Activated CD8-positive, alpha-beta memory T cell treated with anti-CD3 and anti-CD28 coated beads for 36 hours (primary cell): ENCODE measurements at places on chromosomes 13 and 19. TPM values are rescaled to one million over a fixed set of nuclear protein-coding genes. Genes with fewer than 3 reads are reported as not detected.

Gene ZNF730
- 0.73 TPM for total RNA-seq

Gene C5AR1
- 0.86 TPM for total RNA-seq

Gene SLC7A10
- total RNA-seq: not detected

Gene FFAR3
- 0.42 TPM for total RNA-seq

Gene ZNF649
- total RNA-seq: 9.4 TPM

Gene AP1M2
- not detected for total RNA-seq

Gene GRIN2D
- 0.15 TPM for total RNA-seq

Gene LIM2
- total RNA-seq: 1.2 TPM

Gene PNMA8B
- total RNA-seq: 0.08 TPM

Gene BEST2
- total RNA-seq: not detected

Gene KISS1R
- total RNA-seq: 6.7 TPM

Gene IRGC
- total RNA-seq: not detected

Gene FGF14
- total RNA-seq: not detected

Gene SHISA2
- 0.21 TPM for total RNA-seq

Gene SIGLEC14
- 0.08 TPM for total RNA-seq

Gene SOX21
- not detected for total RNA-seq

Gene CCDC159
- 12.1 TPM for total RNA-seq

Gene MLLT1
- 70.3 TPM for total RNA-seq

Gene KCNN4
- 83.8 TPM for total RNA-seq

Gene LGALS4
- 0.65 TPM for total RNA-seq

Gene OXGR1
- not detected for total RNA-seq

Gene FARP1
- 0.34 TPM for total RNA-seq

Gene ERICH4
- total RNA-seq: not detected

Gene ETHE1
- total RNA-seq: 41.6 TPM

Gene FBL
- 780 TPM for total RNA-seq

Gene FCER2
- 1.8 TPM for total RNA-seq

Gene ZNF324B
- 11.2 TPM for total RNA-seq

Gene DCLK1
- not detected for total RNA-seq

Gene NCCRP1
- not detected for total RNA-seq

Gene IL4I1
- total RNA-seq: 30.8 TPM

Gene ERCC1
- 68.0 TPM for total RNA-seq

Gene VSTM2B
- not detected for total RNA-seq

Gene PRKCG
- not detected for total RNA-seq

Gene IL17D
- 1.0 TPM for total RNA-seq

Gene ZNF541
- not detected for total RNA-seq

Gene TMEM238
- 11.3 TPM for total RNA-seq

Gene USPL1
- 16.9 TPM for total RNA-seq

Gene PTGIR
- 24.2 TPM for total RNA-seq

Gene CCDC122
- total RNA-seq: 2.3 TPM

Gene GRK1
- total RNA-seq: 0.19 TPM

Gene CEACAM19
- total RNA-seq: 0.13 TPM

Gene CYP4F2
- 0.36 TPM for total RNA-seq

Gene CTU1
- 12.1 TPM for total RNA-seq

Gene PEG3
- total RNA-seq: not detected

Gene ZFP28
- 2.9 TPM for total RNA-seq

Gene BRD4
- total RNA-seq: 109 TPM

Gene RAB3A
- total RNA-seq: 6.5 TPM

Gene GDF15
- total RNA-seq: not detected

Gene ZNF492
- 2.0 TPM for total RNA-seq

Gene RINL
- 85.5 TPM for total RNA-seq

Gene ZNF135
- 0.78 TPM for total RNA-seq

Gene PLIN4
- not detected for total RNA-seq

Gene SELENOV
- not detected for total RNA-seq

Gene KLK3
- total RNA-seq: not detected

Gene ZNF91
- total RNA-seq: 24.7 TPM

Gene FAM124A
- total RNA-seq: 0.13 TPM

Gene SIGLEC5
- not detected for total RNA-seq

Gene DIAPH3
- total RNA-seq: 19.0 TPM
